ENCODE measurements at places on chromosomes 6 and 20.

DNA sequence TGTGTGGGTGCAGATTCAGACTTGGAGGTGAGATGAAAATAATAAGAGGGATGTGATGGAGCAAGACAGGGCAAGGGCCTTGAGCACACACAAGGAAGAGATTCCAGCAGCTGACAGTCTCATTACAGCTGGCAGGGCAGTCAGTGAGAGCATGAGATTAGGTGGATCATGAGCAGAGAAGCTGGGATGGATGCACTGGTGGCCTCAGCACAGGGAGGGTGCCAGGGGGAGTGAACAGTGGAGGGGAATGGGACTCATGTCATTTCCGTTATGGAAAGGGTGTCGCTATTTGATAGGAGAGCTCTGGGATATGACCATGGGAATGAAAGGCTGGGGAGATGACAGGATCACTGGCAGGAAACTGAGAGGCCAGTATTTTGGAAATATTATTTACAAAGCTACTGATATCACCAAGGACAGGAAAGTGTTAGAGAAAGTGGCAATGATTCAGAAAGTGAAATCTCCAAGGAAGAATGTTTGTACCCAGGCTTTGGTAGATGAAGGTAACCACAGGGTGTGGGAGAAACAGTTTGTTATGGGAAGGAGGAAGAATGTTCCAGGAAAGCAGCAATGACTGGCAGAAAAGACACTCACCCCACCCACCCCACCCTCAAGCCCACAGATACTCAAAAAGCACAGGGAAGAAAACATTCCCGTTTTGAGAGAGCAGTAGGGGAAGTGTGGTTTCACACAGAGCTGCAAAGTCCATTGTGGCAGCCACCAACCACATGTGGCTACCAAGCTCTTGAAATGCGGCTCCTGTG lies 214.7 kb upstream of the PROKR2 start:
- peak; percentile 34 for DNase-seq

DNA sequence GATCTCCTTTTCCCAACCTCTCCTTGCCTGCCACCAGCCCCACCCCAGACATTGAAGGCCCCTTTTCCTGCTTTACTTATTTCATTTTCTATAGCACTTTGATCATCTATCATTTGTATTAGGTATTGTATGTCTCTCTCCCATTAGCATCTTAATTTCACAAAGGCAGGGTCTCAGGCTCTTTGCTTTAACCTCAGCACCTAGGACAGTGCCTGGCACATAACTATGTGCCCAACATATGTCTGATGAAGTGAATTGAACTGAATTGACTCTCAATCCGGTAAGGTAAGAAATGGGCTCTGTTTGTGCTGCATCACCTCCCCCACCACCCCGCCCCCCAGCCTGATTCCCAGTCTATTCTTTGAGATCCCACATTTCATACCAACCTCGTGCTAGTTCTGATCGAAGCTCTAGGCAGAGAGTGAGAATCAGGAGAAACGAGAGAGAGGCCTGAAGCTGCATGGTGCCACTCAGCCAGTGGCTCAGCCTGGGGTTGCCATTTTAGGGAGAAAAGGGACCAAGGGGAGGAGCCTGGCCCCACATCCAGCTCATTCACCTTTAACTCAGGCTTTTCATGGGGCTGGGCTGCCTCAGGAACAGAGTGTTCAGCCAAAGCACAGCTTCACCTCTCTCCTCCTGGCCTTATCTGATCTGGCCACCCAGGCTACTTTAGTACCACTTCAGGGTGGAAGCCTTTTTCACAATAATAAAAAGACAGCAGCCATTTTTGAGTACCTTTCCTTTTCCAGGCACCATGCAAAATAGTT lies at the start of gene SPINT3:
Gene SPINT3 (minus strand): TSS at position 476 of the 767 bp plus-strand sequence. CDS start 14 bp downstream, at position 462.
- DNase-seq: no peak

DNA sequence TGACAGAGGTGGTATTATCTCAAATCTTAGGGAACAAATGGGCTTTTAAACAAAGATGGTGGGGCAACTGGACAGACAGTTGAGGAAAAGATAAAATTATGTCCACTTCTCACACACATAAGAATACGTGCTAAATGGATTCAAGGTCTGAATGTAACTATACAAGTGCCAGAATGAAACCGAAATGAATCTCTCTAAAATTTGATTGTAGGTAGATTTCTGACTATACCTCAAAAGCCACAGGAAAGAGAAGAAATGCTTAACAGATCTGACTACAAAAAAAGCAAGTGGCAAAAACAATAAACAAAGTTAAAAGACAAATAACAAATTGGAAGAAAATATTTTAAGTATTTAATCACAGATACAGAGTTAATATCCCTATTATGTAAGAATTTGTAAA lies 182.7 kb upstream of the OLIG3 start:
- no peak for DNase-seq

DNA sequence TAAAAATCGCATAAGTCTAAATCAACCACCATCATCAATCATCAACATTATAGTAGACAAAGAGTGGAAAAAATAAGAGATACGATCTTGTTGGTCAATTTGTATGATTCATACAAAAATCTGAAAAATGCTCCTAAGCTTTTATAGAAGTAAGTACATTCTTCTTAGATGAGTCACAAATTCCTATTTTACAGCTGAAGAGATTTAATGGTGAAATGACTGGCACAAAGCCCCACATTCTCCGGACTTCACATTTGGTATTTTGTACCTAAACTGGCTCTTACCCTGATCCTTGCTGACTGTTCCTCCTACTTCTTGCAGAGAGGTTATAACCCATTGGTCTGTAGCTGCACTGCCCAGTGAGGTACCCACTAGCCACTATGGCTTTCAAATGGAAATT lies 29.9 kb upstream of the PREP start:
- DNase-seq: no peak

- DNase-seq: no peak
These were observed 10.9 kb downstream of the DUSP15 start for GRCh38 chr20:31859266-31859997.

DNA sequence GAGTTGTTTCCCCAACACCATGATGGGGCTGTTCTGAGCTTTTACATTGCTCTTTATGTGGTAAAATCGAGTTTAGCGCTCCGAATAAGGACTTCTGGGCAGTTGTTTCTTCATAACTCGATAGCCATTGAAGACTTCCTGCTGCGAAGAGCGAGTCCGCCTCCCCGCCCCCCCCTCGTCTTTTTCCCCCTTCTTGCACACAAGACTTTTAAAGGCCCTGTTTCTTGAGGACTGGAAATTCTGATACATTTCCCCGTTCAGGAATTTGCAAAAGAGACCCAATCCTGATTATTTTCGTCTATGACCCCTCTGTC lies 1.5 kb upstream of the CITED2 start:
- DNase-seq: peak; percentile 76

- DNase-seq: no peak
These were observed 33.2 kb downstream of the SYNDIG1 start for GRCh38 chr20:24502661-24503060.

DNA sequence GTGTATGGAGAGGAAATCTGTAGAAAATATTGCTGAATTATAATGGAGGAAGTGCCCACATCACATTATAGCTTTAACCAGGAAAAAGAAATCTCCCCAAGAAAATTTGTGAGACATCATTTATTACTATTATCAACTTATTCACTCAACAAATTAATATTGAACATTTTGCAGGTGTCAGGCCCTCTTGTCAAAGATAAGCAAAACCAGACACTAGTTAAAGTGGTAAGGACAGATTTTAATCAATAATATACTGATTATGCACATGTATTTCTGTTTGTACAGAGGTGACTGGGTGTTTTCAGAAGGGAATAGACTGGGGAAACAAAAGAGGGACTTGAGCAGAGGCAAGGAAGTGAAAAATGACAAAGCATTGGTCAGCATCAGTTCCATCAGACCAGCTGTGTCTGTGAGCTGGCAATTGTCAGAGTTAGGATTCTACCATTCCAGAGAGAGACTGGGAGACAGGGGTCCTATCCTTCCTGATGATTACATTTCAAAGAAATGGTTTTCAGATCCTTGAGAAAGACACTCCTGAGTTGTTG lies 519.2 kb downstream of the UTRN start:
- DNase-seq: no peak

DNA sequence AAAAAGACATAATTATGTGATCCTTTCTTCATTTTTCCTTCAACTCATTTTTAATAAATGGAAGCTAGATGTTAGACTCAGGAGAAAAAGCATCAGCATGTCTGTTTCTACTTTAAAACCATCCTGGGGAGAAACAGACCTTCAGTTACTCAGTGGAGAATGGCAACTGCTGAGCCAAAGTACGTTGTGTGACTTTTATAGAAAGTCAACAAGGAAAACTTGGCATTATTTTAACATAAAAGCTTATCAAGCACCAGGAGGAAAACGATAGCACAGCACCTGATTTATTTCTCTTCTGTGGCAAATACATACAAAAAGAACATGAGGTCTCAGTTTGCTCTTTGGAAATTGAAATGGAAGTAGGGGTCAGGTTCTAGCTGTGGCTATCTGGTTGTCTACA lies 115.3 kb upstream of the RIPOR2 start:
- no peak for DNase-seq

- DNase-seq: no peak
These were observed 913.8 kb upstream of the FLRT3 start for GRCh38 chr20:15251171-15251570.

- DNase-seq: no peak
These were observed 191.9 kb upstream of the SLC35B3 start for GRCh38 chr6:8627085-8627861.

DNA sequence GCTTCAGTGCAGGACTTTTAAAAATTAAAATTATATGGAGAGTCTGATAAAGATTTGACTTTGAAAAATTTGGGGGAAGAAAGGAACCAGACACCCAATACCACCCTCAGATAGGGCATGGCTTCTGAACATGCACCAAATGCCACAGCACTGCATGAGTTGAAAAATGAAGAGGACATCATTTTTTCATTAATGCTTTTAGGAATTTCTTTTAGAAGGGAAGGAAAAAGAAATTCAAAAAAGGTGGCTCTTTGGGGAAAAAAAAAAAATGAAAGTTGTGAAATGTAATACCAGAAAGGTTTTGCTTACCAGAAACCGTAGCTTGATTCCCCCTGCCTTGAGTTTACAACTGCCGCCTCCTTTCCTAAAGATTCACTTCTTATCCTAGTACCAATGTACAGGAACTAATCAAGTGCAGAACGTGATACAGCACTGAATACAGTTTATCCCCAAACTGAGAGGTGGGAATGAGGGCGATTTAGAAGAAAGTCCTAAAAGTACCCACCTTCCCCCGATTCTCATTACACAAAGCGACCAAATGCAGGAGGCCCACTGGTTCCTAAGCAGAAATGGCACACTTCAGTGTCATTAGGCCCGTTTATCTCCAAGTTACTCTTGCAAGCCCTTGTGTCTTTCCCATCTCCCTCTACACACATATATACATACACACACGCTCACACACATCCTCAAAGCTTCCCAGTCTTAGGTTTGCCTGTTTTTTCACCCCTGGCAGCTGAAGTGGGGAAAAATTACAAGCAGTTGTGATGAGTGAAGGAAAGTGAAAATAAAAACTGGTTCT lies 2.8 kb downstream of the PPP1R10 start:
- peak; percentile 36 for DNase-seq

DNA sequence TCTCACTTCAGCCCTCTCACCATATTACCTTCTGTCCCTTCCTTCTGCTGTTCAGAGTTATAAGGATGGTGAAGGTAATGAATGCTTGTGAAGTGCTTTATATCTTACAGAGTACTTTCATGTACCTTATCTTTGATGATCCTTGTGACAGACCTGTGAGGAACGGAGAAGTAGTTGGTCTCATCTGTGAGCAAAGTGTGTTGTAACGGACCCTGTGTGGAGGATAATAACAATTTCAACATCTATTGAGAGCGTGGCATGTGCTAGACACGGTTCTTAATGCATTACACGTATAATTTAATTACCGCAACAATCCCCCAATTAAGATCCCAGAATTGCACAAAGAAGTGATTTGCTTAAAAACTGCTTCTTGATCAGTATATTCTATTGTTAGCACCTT lies 124.6 kb downstream of the ANKS1A start:
- peak; percentile 13 for DNase-seq

DNA sequence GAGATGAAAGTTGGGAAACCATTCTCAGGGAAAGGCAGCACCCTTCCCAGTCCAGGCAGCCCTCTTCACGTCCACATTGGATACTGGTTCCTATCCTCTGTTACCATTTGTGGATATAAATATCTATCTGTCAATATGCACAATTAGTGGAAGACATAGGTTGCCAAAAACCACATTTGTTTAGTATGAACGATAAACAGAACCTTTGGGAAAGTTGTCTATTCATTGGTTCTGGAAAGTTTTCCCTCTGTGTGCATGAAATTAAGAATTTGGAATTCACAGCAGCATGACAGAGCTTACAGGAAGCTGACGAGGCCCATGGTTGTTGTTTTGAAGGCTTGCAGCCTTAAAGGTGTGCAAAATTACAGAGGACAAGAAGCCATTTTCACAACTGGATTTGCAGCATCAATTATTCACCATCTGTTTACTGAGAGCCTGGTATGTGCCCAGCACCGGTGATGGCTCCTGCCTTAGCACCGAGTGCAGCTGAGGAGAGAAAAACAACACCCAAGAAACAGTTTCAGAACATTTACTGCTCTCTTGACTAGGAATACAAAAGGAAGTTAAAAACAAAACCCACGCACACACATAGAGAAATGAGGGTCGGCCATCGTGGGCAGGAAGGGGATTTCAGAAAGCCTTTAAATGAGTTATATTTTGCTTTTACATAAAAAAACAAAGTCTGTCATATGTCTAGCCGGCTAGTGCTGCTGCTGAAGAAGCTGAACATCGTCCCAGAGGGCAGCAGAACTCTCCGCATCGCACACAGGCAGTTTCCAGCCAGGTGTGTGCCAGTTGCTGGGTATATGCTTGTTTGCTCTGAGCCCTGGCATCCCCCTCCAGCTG lies 319.6 kb downstream of the FARS2 start:
- no peak for DNase-seq

GRCh38 chr6:55449225-55449624 lies 122.0 kb downstream of the GFRAL start:
- DNase-seq: no peak

- DNase-seq: no peak
These were observed 396.6 kb upstream of the ID4 start for GRCh38 chr6:19440531-19440930.

DNA sequence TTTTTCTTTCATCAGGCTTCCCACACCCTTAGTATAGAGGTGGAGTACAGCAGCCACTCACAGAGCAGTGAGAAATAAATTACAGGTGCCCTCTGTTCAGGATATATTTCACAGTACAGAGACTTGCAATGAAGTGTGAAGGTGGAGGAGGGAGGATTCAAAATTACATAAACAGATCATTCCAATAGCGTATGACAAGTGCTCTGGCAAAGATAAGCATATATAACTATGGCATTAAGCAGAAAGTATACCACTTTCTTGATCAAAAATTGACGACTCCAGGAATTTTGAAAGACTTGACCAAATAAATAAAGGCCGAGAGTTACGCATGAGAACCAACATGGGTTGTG lies 108.7 kb downstream of the GPX5 start:
- no peak for DNase-seq

GRCh38 chr20:32535316-32535952 lies 49.7 kb downstream of the NOL4L start:
- DNase-seq: peak; percentile 27

- DNase-seq: no peak
These were observed 191.6 kb downstream of the DST start for GRCh38 chr6:56450882-56451739.

- DNase-seq: peak; percentile 97
These were observed at the start of gene CASS4 for GRCh38 chr20:56411759-56412472. Gene CASS4 (plus strand): TSS chr20:56412260. CDS start chr20:56412459, 199 bp downstream.

- no peak for DNase-seq
These were observed 23.0 kb downstream of the PYGB start for GRCh38 chr20:25270829-25271251.

GRCh38 chr6:134806180-134806798 lies 143.6 kb downstream of the ALDH8A1 start:
- DNase-seq: no peak
